Activated naive CD8-positive, alpha-beta T cell treated with anti-CD3 and anti-CD28 coated beads, Interleukin-2, amount 10 ng/mL, durations not matched to agents 7 days and 5 days (primary cell): ENCODE measurements at places on chromosomes 5 and 9. TPM values are rescaled to one million over a fixed set of nuclear protein-coding genes. Genes with fewer than 3 reads are reported as not detected.

DNA sequence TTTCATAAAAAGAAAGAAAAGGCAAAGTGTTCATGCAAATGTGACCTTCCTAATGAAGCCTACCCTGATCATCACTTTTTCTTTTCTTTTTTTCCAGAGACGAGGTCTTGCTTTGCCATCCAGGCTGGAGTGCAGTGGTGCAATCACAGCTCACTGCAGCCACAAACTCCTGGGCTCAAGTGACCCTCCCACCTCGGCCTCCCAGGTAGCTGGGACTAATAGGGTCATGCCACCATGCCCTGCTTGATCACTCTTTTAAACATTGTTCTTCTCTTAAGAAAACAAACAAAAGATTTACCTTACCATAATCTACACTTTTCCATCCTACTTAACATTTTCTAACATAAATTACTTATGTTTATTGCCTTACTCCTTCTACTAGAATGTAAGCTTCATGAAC lies 8.5 kb upstream of the GOLGA1 start:
- no peaks in the 10 kb centered on the region for H3K4me1 ChIP-seq
- H3K36me3 ChIP-seq: peaks cover 2% of the 10 kb centered on the region
- DNase-seq: no peak
- H3K4me3 ChIP-seq: no peak overlapping the region
- H3K27me3 ChIP-seq: no peaks in the 10 kb centered on the region

DNA sequence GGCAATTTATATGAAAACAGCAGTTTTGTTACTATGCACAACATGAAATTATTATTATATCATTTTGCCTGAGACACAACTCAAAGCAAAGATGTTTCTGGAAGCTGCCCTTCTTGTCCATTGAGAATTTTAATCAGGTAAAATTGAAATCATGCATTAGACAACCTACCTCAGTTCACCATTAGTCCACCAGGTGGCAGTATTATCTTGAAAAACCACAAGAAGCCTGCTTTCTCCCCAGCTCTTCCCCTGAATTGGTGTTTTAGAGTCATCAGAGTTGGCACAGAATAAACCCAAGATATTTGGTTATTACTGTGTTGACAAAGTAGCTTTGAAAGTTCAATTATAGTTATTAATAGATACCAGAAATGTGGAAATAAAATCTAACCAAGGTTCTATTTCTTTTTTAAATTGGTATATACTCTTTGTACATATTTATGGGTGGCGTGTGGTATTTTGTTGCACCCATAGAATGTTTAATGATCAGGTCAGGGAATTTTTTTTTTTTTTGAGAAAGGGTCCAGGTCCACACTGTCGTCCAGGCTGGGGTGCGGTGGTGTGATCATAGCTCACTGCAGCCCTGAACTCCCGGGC lies 25.7 kb downstream of the UTP15 start:
- H3K4me3 ChIP-seq: no peak overlapping the region
- no peaks in the 10 kb centered on the region for H3K4me1 ChIP-seq
- no peak for DNase-seq
- H3K27me3 ChIP-seq: peaks cover 4% of the 10 kb centered on the region
- no peak overlapping the region for H3K27ac ChIP-seq

DNA sequence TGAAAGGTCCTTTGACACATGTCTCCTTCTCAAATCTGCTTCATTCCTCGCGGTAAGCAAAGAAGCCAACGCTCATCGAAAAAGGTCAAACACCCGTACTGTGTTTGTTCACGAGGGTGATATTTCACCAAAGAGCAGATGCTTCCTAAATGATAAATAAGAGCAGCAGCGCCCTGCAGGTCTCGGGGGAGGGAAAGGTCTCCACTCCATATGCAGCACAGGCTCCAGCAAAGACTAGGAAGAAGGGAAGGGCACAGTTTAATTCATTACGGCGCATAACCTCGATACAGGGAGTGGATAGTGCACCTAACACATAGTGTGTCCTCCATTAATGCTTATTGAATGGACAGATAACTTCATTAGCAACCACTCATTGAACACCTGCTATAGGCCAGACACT lies 593.3 kb downstream of the CDK5RAP2 start:
- no peak overlapping the region for H3K4me3 ChIP-seq
- H3K4me1 ChIP-seq: no peaks in the 10 kb centered on the region
- no peaks in the 10 kb centered on the region for H3K36me3 ChIP-seq
- no peak overlapping the region for H3K27ac ChIP-seq
- H3K27me3 ChIP-seq: peaks cover 3% of the 10 kb centered on the region

Gene SLC35A4
- total RNA-seq: 94.0 TPM

Gene COX7C
- total RNA-seq: 484 TPM

GRCh38 chr9:2723376-2724065 lies 6.2 kb downstream of the KCNV2 start:
- H3K36me3 ChIP-seq: peaks cover 6% of the 10 kb centered on the region
- H3K4me1 ChIP-seq: peaks cover 3% of the 10 kb centered on the region

DNA sequence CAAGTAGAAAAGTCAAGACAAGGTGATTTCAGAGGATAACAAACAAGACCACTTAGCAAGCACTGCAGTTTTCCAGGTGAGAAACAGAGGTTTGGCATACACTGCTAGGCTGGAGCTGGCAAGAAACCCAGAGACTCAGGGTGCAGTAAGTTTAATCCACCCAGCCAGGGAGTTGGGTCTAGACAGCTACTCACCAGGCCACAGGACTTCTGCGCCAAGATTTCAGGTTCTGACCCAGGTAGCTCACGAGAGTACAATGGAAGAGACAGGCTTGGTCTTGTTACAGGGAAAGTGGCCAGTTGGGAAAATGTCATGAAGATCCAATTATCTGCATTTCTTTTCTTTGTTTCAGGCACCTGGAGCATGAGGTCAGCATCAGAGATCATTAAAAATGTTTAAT lies 9.8 kb downstream of the SMIM23 start:
- no peaks in the 10 kb centered on the region for H3K4me1 ChIP-seq
- H3K27me3 ChIP-seq: peaks cover 8% of the 10 kb centered on the region
- no peak overlapping the region for H3K27ac ChIP-seq
- DNase-seq: no peak
- no peak overlapping the region for H3K4me3 ChIP-seq
- H3K36me3 ChIP-seq: no peaks in the 10 kb centered on the region

Gene ZNF474
- total RNA-seq: not detected

DNA sequence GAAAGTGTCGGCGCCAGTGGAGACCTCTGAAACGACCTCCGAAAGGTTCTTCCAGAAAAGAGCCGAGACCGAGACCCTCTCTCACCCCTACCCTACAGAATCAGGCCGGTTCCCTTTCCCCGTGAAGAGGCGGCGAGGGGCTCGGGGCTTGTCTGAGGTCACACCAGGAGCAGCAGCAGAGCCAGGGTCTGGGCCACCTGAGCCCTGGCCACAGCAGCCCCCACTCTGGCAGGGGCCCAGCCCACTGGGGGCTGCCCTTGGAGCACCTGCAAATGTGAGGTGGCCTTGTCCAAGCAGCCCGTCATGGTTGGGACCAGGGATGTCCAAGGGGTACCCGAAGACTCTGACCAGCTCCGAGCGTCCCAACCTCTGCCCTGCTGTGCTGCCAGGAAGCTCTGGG lies 9.2 kb downstream of the AGPAT2 start:
- no peaks in the 10 kb centered on the region for H3K36me3 ChIP-seq
- no peaks in the 10 kb centered on the region for H3K27me3 ChIP-seq
- H3K4me3 ChIP-seq: no peak overlapping the region
- DNase-seq: no peak
- H3K27ac ChIP-seq: no peak overlapping the region

GRCh38 chr5:143559586-143560109 lies 156.2 kb upstream of the NR3C1 start:
- no peaks in the 10 kb centered on the region for H3K36me3 ChIP-seq
- DNase-seq: no peak
- no peaks in the 10 kb centered on the region for H3K27me3 ChIP-seq
- no peak overlapping the region for H3K4me3 ChIP-seq
- no peak overlapping the region for H3K27ac ChIP-seq
- H3K4me1 ChIP-seq: peaks cover 2% of the 10 kb centered on the region

Gene BARHL1
- total RNA-seq: not detected

Gene COL27A1
- total RNA-seq: 1.7 TPM

Gene IFNA21
- not detected for total RNA-seq

GRCh38 chr5:80931411-80931810 lies 28.8 kb upstream of the RASGRF2 start:
- H3K4me1 ChIP-seq: peaks cover 6% of the 10 kb centered on the region
- H3K27me3 ChIP-seq: no peaks in the 10 kb centered on the region
- no peak for DNase-seq
- H3K36me3 ChIP-seq: no peaks in the 10 kb centered on the region
- H3K4me3 ChIP-seq: no peak overlapping the region

DNA sequence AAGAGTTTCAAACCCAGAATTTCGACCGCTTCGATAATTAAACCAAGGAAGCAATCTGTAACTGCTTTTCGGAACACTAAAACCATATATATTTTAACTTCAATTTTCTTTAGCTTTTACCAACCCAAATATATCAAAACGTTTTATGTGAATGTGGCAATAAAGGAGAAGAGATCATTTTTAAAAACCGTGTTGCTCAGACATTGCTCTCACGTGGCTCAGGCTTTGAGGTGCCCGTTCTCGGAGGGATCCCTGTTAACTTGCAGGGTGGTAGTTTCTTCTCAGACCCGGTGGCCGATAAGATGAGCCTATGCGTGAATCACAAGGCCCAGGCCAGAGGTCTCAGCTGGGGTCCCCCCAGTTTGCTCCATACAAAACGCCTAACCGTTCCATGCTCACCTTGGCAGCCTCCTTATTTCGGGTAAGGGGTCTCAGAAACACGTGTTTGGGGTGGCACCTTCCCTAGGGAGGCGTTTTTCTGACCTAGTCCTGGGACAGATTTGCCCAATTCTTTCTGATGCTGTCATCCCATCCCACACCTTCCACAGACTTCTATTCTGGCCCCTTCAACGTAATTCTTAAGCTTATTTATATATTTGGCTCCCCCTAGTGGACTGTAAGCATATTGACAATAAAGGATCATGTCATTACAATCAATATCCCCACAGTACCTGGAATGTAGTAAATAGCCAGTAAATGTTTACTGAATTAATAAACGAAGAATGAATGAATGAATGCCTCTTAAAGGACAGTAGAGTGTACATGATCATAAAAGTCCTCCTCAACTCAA lies 48.1 kb downstream of the THBS4 start:
- peaks cover 8% of the 10 kb centered on the region for H3K4me1 ChIP-seq
- H3K27ac ChIP-seq: peak overlapping the region; percentile 79
- peak; percentile 54 for DNase-seq
- H3K4me3 ChIP-seq: peak overlapping the region; percentile 77
- H3K36me3 ChIP-seq: no peaks in the 10 kb centered on the region

DNA sequence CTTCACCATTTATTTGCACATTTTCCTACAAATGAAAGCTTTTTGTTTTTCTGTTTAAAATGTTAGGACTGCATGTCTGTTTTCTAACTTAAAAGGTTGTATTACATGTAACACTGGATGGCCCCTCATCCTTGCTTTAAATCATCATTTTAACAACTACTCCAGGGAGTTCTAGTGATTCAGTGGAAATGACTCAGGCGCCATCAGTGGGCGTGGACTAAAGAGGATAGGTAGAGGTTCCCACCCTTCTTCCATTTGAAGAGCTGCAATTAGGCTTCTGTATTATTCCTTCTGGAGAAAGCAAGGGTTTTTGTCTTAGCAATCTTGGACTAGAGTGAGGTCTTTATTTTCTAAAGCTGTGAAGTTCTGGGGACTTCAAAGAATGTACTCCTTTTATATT lies 213.7 kb downstream of the TMEM38B start:
- peaks cover 2% of the 10 kb centered on the region for H3K27me3 ChIP-seq
- no peak for DNase-seq

DNA sequence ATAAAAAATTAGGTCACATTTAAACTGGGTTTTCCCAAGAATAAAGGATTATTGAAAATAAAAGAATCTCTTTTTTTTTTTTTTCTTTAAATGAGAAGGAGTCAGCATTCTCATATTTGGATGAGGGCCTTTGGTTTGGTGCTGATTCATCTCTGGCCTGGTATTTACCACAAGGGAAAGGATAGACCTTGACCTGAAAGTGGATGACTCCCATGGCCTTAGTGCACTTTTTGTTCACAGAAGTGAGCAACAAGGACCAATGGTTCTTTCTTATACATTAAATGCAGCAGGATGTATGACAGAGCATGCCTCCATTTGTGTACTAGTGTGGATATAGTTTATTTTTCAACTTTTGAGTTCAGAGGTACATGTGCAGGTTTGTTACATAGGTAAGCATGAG lies 6.9 kb downstream of the YTHDC2 start:
- DNase-seq: no peak
- no peak overlapping the region for H3K27ac ChIP-seq
- H3K36me3 ChIP-seq: peaks cover 32% of the 10 kb centered on the region
- no peak overlapping the region for H3K4me3 ChIP-seq

GRCh38 chr9:117706421-117707116 lies 2.4 kb downstream of the TLR4 start:
- no peak overlapping the region for H3K27ac ChIP-seq
- no peak for DNase-seq
- no peaks in the 10 kb centered on the region for H3K36me3 ChIP-seq
- no peak overlapping the region for H3K4me3 ChIP-seq

DNA sequence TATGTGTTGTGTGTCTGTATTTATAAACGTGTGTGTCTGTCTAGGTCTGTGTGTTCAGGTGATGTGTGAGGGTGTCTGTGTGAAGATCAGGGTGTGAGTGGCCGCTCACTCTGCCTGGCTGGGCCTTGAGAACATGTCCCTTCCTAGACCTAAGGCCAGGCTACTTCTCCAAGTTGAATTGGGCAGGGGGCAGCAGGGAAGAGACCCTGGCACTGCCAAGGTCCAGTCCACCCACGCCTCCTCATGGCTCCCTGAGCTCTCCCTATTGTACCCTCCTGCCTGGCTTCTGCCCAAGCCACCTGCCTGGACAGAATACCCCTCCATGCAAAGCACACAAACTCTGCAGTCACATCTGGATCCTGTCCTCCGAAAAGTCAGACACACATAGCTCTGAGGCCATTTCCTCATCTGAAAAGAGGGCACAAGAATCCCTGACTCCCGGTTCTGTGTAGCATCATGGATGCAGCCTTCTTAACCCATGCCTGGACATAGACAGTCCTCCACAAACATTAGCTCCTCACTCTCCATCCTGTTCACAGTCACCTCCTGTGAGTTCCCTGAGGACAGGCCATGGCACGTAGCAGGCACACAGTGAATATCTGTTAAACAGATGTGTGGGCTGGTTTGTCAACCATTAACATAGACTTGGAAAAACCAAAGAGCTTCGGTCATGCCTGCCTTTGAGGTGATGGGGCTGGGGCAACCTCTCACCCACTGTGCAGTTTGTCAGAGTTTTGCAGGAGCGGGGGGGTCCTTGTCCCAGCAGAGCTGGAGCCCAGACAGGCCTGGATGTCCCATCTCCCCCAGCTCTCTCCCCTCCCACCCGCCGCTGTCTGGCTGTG lies 167.8 kb upstream of the MVB12B start:
- H3K36me3 ChIP-seq: no peaks in the 10 kb centered on the region
- no peaks in the 10 kb centered on the region for H3K27me3 ChIP-seq
- H3K4me1 ChIP-seq: no peaks in the 10 kb centered on the region
- H3K4me3 ChIP-seq: no peak overlapping the region
- H3K27ac ChIP-seq: no peak overlapping the region

Gene PCDHGA11
- total RNA-seq: 0.08 TPM

Gene RXFP3
- not detected for total RNA-seq

DNA sequence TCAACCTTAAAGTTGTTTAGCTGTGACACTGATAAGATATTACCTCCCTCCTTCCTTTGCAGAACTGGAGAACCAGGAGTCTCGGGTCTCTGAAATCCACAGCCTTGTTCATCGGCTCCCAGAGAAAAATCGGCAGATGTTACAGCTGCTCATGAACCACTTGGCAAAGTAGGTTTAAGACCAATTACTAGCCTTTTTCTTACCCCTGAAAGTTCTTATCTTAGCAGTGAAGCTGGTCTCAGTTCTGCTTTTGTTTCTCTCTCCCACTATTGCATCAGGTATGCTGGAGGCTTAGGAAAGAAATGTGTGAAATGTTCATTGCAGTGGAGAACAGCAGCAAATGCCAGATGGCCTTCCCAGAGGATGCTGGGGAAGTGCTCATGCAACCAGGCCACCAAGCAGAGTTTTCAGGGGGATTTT lies 287.4 kb downstream of the ARHGAP26 start:
- peaks cover 37% of the 10 kb centered on the region for H3K36me3 ChIP-seq
- no peak overlapping the region for H3K4me3 ChIP-seq
